ENCODE measurements at places on chromosomes 6 and 20.

DNA sequence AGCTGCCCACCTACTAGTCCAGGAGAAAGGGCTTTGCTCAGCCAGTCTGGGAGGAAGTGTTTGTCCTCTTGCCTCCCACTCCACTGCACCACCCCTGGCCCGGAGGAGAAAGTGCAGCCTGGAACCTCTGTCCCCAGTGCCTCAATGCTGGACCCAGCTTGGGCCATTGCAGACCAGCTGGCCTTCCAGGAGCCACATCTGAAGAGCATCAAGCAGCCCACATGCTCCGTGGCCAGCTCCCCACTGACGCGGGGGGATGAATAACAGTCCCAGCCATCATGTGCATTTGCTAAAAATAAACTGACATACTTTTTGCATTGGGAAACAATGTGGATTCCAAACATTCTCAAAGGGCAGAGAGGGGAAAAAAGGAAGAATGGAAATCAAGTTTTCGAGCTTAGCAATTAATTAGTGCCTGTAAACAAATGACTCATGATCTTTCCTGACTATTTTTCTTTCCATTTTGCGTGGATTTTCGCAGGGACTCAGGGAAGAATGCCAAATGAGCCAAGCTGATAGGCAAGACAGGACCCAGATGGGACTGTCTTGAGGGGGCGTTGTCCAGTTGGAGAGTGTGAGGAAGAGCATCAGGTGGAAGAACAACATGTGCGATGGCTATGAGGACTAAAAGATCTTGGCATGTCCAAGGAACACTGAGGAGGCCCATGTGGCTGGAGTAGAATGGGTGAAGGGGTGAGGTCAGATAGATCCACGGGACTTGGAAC is 34.1 kb downstream of the CEBPB start:
- DNase-seq = no peak

DNA sequence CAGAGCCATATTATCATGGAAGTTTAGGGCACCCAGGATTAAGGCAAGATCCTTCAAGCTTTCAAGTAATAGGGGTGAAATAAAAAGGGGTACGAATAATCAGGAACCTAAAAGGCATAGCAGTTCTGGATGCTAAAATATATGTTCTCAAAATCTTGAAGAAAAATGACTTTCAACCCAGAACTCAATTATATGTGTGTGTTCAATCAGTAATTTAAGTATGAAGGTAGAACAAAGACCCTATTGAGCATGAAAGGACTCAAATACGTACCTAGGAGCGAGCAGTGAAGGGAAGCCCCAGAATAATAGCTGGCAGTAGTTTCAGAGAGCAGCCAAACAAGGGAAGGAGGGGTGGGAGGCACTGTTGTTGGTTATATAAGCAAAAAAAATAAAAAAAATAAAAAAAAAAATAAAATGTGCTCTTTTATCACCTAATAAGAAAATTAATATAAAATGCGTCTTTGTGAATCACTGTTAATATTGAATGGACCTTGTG is 45.4 kb downstream of the MYO6 start:
- DNase-seq = no peak

DNA sequence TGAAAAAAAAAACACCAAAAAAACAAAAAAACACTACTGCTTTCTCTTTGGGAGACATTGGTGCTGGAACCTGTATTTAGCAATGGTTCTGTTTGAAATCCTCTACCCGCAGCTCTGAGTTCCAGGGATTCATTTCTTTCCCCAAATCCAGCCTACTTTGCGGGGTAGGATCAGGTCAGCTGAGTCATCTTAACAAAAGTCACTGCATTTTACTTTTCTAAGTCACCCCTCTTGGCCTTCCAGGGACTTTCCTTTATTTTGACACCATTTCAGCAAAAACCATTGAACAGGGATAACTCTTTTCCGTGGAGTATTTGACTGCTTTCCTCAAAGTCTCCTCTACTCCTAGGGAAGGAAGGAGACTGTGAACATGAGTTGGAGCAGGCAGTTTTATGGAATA is 837.6 kb downstream of the MAFB start:
- no peak for DNase-seq

DNA sequence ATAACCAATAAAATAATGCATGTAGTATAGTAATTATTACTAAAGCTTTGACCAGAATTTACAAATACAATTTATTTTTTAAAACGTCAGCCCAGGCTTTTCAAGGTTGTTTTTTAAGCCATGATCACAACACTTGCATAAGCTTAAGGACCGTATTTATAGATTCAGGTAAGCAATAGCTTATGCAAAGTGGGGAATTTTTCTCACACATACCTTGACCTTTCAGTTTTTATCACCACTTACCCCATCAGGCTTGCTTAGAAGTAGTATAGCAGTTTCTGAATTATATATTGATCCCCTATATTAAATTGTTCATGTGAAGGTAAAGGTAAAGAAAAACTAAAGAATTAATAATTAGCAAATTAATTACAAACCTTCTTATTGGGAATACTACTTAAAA is 232.3 kb upstream of the FKBP1C start:
- no peak for DNase-seq

All from CD4-positive, alpha-beta T cell treated with Interleukin-17A for 1 hour (primary cell).